ENCODE measurements at places on chromosomes 16 and 17. TPM values are rescaled to one million over a fixed set of nuclear protein-coding genes. Genes with fewer than 3 reads are reported as not detected.

SPATA32 gene
- not detected for polyA plus RNA-seq

CFAP97D1 gene
- not detected for polyA plus RNA-seq

KRTAP9-4 gene
- polyA plus RNA-seq, result not detected

CCL2 gene
- 32.6 TPM for polyA plus RNA-seq

FSCN2 gene
- polyA plus RNA-seq, result 2.8 TPM

DNA sequence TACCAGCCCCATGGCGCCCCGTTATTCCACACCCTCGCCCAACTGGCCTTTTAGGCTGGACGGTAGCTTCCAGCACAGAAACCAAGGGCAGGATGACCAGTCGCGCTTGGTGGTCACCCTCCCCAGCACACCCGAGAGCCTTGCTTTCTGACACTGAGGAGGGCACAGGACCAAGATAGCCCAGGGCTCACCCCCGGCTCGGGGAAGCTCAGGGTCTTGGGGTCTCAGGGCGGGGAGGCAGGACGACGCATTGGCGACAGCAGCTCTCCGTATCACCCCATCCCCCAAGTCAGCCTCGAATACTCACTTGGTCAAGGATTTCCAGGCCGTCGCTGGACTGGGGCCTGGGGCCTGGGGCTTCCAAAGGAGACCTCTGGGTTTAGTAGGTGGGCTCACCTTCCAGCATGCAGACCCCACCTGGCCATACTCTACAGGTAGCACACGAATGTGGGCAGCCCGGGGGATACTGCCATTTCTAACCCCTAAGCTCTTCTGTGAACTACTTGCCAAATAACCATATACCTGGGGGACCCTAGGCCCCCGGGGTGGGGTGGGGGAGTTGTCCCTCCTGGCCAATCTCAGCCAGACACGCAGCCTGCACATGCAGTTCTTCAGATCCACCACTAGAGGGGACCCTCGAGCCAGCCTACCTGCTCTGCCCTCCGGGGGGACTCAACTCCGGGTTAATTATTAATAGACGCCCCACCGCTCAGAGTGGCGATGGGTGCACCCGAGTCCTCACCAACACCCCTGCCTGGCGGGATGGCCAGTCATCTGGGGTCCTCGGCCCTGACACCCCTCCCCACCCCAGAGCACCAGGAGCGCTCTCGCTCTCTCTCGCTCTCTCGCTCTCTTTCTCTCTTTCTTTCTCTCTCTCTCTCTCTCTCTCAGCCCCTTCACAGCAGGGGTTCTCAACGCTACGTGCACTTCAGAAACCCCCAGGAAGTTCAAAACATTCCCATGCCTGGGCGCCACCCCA, 30.0 kb downstream of the TBC1D16 start:
- no peak for DNase-seq

DNA sequence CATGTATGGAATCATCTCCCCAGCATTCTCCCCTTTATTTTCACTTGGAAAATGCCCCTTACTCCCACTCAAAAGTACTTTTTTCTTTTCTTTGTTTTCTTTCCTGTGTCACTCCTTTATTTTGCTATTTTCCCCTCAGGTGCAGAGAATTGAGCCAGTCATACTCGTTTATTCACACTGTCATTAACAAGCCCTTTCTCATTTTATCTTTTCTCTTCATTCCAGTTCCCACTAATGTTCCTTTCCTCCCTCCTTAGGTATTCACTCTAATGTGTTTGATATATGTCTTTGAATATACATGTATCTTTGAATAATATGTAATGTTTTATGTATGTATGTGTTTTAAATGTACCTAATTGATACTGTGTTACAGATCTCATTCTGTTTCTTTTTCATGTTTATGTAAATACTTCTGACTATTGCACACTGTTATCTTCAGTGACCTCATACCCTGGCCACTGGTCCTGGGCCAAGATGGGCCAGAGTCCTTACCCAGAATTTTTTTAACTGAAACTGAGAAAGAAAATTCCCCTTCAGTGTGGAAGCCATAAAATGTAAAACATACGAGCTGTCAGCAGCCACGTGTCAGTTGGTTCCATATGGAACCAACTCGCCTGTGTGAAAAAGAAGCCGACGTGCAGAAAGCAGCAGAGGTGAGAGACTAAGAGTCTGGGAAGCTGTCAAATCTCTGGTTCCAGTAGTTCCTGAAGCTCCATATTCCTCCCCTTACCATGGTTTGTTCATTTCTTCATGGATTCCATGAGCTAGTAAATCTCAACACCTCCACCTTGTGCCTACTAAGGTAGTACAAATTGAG, 5.8 kb downstream of the SRR start:
- DNase-seq, result no peak

DNA sequence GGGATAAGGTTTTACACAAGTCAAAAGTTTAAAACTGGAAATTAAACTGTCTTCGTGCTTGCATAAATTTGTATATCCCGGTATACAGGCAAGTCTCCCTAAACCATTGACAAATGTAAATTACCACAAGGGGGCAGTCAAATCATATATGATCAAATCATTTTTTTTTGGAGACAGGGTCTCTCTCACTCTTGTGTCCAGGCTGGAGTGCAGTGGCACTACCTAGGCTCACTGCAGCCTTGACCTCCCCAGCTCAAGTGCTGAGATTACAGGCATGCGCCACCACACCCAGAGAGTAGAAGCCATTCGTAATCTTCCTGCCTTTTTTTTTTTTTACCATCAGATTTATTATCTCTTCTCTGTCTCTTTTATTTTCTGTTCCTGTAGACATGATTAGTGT, 18.5 kb downstream of the TOP2A start:
- DNase-seq, result peak; percentile 44

DNA sequence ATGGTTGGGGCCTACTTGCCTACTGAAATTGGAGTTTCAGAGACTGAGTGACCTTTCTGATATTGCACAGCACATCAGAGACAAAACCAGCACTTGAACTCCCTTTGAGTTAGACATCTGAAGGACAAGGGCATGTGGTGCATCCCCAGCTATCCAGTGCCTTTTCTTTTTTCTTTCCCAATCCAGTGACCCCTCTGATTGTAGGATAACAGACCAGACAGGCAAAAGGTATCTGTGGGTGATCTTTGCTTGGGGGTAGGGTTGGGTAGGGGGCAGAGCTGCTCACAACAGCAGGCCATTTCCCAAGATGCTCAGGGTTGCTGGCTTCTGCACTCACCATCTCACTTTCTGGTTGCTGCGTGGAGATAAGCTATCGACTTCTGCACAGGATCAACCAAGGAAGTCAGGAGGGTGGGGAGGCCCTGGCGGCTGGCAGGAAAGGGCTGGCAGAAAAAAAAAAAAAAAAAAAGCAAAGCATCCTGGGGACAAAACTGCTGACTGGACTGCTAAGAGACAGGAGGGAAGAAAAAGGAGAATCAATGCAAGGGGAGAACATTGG, 42.2 kb downstream of the HOXB1 start:
- no peak for DNase-seq

DNA sequence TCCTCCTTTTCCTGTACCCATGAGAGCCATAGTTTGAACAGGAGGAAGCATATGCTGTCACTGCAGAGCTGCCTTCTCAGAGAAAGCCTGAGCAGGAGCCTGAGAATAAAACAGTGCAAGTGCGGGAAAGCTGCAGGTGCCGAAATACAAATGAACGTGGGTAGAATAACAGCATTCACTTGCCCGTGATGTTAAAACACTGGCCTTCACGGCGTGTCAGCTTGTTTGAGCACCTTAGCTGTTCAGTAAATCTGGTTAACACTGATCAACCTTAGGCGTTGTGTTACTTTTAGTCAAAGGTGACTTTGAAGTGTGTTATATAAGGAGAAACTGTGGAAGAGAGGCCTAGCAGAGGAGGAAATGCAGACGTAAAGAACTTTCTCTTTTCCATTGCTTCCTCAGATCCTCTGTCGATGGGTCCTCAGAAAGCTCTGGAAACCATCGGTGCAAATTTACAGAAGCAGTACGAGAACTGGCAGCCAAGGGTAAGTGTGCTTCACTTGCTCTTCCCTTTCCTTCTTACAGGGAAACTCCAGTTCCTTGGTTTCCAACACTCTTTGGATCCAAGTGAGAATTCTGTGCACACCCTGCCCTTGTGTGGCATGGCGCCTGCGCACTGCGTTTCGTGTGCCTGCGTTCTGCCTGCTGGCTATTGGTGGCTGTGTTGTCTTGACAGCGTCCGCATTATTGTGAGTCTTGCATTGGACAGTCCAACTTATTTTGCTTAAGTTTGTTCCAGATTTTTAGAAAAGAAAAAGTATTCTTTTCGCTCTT, 98.9 kb downstream of the RPTOR start:
- no peak for DNase-seq

- no peak for DNase-seq
Observed at GRCh38 chr16:80404847-80405246, 135.9 kb upstream of the DYNLRB2 start.

GRCh38 chr16:63174801-63175200, 1138.6 kb upstream of the CDH8 start:
- no peak for DNase-seq

DNA sequence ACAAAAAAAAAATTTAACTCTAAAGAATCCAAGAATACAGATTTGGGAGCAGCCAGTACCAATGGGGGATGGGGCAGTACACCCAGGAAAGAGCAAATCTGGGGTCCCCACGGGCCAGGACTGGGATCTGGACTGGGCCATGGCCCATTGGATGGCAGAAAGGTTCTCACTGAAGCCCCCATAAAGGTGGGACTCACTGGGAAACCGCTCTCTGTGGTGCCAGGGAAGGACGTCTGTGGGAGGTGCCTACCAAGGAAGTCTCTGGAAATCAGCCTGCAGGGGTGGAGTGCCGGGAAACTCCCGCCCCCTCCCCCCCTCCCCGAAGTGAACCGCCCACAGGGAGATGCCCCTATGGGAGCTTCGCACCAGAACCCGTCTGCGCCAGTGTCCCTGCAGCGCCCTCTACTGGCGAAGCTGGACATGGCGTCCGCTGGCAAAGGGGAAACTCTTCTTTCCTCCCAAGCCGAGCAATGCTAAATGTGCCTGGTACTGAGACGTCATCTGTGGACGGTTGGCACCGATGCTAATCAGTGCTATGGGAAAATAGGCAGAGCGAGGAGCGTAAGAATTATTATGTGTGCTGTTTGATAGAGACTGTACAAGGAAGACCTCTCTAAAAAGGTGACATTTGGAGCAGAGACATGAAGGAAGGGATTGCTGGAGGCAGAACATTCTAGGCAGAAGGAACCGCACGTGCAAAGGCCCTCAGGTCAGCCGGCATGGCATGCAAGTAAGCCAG, 671.1 kb downstream of the WWOX start:
- no peak for DNase-seq

DNA sequence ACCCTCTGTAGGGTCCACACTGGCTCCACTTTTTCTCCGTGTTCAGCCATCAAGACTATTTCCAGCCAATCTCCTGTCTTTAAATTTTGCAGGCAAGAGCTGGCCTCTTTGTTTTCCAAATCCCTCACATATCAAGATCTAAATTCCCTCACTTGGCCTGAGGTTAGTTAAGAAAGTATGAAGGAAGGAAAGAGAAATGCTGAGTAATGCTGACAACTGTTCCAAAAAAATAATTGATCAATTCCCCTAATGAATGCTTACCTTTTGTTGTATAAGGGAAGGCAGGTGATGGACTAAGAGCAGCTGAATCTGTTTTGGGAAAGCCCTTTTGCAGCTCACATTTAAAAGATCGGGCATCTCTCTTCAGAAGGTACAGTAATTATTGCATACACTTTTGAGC, 105.1 kb upstream of the KCNJ16 start:
- DNase-seq, result no peak

DNA sequence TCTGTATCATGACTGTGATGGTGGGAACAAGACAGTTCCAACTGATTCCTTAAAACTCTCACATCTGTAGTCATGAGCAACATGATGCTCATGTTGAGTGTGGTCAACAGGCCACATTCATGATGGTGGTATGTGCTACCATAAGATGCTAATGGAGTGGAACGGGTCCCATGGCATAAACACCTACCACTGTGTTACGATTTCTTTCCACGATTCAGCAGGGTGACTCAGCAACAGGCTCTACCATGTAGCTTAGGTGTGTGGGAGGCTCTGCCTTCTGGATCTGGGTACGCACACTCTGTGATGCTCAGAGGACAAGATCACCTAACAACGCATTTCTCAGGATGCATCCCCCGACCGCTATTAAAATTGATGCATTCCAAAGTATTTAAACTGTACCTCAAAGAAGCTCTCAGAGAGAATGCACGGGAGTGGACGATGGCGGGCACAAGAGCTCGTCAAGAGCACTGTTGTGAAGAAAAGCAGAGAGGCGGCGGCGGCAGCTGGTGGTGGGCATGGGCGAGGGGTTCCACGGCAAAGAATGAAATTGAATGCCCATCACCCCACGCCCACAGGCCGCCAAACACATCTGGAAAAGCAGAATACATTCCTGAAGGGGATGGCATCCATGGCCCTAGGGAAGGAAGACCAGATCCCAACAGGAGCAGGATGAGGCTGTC, 133.3 kb downstream of the ZNF778 start:
- DNase-seq, result no peak

- DNase-seq, result peak; percentile 38
Observed at GRCh38 chr17:56939869-56940484, 20.9 kb downstream of the COIL start.

GRCh38 chr16:63447121-63447520, 1410.9 kb upstream of the CDH8 start:
- no peak for DNase-seq

- no peak for DNase-seq
Observed at GRCh38 chr16:67535201-67535600, 6.6 kb downstream of the RIPOR1 start.

GRCh38 chr17:82106688-82107305, 8.8 kb upstream of the FASN start:
- DNase-seq, result no peak

DNA sequence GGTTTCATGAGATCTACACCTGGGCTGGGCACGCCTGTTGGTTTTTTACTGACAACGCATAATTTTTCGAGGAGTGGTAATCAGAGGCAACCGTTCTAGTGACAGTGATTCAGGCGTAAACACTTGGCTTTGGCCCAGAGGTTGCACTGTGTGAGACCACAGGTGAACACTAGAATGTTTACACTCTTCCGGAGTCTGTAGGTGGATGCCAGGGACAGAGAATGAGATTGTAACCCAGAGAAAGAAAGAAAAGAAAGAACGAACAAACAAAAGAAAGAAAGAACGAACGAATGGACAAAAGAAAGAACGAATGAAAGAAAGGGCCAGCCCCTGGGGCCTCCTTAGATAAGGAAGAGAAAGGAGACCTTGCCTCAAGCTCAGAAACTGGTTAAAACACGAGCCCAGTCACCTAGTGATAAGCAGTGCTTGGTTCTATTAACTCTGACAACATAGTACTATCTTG, 113.2 kb downstream of the PRKCB start:
- DNase-seq, result no peak

DNA sequence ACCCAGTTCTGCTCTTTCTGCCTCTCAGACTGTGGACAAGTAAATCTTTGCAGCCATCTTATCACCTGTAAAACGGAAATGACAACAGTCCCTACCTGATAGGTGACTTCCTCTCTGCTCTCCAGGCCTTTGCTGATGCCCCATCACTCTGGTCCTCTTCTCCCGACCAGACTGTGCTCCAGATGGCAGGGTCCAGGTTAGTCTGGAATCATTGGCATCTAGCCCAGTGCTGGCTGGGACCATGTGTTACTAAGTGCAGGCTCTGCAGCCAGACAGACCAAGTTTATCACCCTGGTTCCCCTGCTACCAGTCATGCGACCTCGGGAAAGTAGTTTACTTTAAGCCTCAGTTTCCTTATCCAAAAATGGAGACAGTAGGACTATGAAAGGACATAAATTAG, 1.8 kb upstream of the NUBP1 start:
- DNase-seq, result no peak
